ENCODE measurements at places on chromosomes 6 and 20.

GRCh38 chr6:54020334-54020733 is 90.9 kb upstream of the MLIP start:
- DNase-seq = no peak

GRCh38 chr6:136566007-136566487 is 15.8 kb upstream of the MAP7 start:
- no peak for DNase-seq

- DNase-seq = no peak
Observed at GRCh38 chr6:169650959-169651292, 50.9 kb downstream of the WDR27 start.

GRCh38 chr6:95805699-95806098 is 210.1 kb upstream of the FUT9 start:
- no peak for DNase-seq

- DNase-seq = no peak
Observed at GRCh38 chr6:10791673-10792072, 44.1 kb downstream of the TMEM14B start.

- no peak for DNase-seq
Observed at GRCh38 chr6:137677709-137678108, 183.5 kb upstream of the OLIG3 start.

- DNase-seq = no peak
Observed at GRCh38 chr20:33370291-33370690, 31.0 kb downstream of the CDK5RAP1 start.

DNA sequence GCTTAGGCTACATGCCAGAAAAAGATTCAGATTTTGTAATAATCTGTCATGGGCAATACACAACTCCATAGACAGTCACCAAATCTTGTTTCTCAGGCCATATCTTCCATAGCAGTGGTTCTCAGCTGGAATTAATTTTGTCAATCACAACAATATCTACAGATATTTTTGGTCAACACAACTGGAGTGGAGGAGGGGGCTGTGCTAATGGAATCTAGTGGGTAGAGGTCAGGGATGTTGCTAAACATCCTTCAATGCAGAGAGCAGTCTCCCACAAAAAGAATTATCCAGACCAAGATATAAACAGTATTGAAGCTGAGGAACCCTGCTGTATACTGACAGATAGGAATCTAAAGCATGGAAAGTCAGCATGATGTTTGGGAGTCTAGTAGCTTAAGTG is 174.6 kb downstream of the UBE3D start:
- no peak for DNase-seq

DNA sequence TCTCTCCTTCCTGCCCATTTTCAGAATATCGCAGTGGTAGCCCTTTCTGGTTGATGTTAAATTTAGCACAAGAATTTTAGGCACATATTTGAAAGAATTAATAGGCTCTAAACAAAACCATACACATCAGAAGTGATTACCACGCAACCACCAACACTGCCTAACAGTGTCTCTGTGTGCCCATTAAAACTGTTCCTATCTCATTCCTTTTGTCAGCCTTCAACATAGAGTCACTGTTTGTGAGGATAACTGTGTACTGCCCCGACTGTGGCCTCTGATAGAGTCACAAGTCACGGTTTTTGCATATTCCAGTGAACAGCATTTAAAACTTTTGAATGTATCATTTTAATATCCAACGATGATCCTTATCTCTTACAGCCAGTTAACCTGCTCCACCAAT is 116.8 kb upstream of the TNFAIP3 start:
- DNase-seq = no peak

DNA sequence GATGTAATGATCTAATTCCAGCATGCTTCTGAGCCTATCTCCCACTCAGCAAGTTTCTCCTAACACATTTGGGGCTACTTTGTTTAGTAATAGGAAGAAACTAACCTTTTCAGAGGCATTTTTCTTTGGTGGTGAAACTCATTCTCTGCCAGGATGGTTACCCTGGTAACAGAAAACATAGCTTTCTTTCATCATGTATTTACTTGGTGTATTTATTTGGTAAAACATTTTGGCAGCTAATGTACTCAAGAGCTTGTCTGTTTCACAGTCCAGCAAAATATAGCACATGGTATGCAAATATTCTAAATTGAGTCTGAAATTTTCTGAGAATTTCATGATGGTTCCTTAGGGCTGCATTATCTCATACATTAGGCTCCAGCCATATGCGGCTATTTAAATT is 100.0 kb downstream of the SLC35B3 start:
- no peak for DNase-seq

GRCh38 chr20:7622399-7622961 is 317.8 kb downstream of the HAO1 start:
- DNase-seq = no peak

DNA sequence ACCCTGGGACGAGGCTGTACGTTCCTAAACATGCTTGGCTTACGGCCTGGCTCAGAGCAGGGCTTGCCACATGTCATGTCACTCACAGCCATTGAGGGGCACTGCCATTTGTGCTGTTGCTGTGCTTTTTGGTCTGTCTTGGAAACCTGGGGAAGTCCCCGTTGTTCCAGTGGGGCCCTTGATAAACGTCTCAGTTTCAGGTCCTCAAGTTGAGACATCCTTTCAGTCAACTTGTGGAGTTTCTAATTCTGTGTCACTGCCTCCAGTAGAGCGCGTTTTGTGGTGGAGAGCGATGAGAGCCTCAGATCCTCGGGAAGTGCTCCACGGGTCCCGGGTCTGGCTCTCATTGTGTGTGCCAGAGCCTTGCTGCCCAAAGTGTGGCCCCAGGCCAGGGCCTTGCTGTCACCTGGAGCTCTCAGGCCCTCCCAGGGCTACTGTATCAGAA is 43.0 kb upstream of the CCR6 start:
- no peak for DNase-seq

DNA sequence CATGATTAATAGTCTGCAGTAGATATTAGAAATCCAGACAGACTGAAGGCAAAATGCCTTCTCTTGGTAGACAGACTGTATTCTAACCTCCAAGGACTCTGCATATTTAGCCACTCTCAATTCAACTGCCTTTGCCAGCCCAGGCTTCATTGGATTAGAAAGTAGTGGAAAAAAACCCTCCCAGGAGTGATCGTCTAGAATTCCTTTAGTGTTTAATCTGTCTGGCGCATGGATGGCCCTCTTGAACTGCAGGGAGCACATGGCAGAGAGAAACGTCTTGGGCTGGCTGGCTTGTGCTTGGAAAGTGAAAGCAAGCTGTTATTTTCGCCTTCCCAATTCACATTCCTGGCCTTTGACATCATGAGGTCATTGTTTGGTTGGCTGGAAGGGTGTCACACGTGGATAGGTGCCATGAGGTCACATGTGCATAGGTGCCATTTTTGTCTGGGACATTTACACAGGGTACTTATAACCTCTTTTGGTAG is 30.9 kb upstream of the NEDD9 start:
- no peak for DNase-seq

GRCh38 chr20:4728120-4728760 is 6.5 kb downstream of the PRND start:
- no peak for DNase-seq

GRCh38 chr6:37008484-37009465 is 3.3 kb downstream of the FGD2 start:
- no peak for DNase-seq

GRCh38 chr6:105561486-105561885 is 158.6 kb upstream of the PREP start:
- DNase-seq = no peak
